ENCODE measurements at places on chromosomes 6 and 20.

- no peak for DNase-seq
Observed at GRCh38 chr6:107246972-107247615, 131.8 kb upstream of the BEND3 start.

DNA sequence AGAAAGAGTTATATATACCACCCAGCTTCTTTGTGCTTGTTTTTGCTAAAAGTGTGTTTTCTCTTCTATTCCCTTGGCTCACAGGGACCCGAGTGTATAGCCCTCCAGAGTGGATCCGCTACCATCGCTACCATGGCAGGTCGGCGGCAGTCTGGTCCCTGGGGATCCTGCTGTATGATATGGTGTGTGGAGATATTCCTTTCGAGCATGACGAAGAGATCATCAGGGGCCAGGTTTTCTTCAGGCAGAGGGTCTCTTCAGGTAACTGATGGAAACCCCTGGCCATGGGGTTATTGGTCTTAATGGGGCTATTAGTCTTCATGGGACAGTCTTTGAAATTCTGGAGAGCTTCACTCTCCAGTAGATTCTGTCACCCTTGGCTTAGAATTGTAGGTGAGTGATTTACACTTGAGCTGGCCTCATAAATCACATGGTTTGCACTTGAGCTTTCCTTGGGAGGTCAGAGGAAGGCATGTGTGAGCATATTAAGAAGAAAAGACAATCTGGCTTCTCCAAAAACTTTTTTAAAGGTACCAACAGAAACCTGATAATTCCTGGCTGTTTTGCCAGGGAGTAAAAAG is 3.0 kb downstream of the PIM1 start:
- no peak for DNase-seq

DNA sequence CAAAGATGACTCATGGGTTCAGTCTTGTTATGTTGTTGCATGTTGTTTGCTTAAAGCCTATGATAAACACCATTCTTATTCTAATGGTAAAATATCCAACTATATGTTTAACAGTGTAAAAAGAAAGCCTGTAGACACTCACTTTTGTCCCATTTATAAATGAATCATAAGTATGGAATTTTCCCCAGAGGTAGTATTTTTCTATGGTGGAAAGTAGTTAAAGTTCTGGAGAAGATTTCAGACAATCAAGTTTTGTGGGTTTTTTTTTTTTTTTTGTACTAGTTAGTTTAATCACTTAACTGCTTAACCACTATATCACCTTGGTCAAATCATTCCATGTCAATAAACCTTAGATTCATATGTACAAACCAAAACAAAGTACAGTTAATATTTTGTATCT is 35.8 kb downstream of the PTCHD4 start:
- no peak for DNase-seq

GRCh38 chr6:168035661-168036545 is 38.4 kb downstream of the KIF25 start:
- peak; percentile 82 for DNase-seq

- DNase-seq = no peak
Observed at GRCh38 chr6:158645064-158646022, 800 bp upstream of the DYNLT1 start.

DNA sequence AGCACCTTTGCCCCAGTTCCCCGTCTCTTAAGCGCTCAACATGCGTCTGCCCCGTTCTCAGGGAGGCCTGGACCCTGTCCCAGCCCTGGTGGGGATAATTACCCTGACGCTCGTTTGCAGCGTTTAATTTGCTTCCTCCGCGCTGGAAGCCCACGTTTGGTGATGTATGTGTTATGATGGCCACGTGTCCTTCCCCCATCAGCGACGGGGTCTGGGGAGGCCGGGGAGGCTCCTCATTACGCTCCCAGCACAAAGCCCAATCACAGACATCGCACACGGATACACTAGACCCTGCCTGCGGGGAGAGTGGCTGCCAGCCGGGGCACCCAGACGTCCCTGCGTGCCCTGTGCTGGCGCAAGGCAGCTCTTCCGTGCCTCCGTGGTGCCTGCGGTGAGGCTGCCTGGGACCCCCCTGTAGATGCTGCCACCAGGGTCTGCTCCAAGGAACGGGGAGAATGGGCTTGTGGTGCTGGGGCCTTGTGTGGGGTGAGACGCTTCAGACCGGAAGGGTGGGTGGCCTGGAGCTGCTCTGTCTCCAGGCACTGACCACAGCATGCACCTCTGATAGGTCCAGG is 10.2 kb upstream of the CHRNA4 start:
- no peak for DNase-seq

DNA sequence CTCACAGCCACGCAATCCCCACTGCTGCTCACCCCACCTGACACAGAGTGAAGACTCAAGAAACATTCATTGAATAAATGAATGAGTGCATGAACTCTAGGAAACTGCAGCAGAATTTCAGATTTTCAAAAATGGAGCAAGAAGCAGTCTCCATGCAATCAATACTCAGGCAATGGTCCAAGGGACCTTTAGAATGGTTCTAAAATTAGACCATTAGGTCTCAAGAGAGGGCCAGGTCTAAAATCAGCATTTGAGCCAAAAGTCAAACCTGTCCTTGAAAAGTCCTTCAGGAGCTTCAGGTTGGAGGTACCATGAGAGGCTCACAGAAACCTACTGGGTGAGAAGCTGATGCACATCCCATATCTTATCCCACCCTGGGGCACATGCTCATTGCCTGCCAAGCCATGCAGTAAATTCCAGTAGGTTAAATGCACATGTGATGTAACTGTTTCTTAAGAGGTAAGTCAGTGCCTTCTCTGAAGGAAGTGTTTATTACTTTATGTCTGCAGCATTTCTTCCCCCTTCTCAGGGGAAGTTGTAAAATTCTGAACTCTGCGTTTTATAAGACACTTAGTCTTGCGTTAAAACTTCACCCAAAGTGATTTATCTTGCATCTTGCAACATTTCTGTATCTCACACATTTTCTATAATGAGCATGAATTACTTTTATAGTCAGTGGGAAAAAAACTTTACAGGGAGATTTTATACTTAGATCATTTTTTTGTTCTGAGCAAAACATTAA is 126.6 kb downstream of the ADAT2 start:
- DNase-seq = no peak

DNA sequence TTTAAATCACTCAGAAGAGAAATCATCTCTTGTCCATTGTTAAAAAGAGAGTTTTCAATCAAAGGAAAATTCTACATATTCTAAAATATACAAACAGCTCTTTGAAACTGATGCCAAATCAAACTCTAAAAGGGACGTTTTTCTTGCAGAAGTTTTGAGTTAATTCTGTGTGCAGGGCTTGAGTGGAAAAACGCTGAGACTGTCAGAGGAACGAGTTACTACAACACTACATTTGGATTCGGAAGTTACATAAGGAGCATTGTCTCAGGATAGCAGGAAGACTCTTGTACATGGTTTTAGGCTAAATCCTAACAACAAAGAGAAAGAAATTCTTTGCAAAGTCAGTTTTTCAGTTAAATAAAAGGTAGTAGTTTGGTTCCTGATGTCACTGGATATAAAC is 155.7 kb upstream of the SUPT3H start:
- DNase-seq = no peak

DNA sequence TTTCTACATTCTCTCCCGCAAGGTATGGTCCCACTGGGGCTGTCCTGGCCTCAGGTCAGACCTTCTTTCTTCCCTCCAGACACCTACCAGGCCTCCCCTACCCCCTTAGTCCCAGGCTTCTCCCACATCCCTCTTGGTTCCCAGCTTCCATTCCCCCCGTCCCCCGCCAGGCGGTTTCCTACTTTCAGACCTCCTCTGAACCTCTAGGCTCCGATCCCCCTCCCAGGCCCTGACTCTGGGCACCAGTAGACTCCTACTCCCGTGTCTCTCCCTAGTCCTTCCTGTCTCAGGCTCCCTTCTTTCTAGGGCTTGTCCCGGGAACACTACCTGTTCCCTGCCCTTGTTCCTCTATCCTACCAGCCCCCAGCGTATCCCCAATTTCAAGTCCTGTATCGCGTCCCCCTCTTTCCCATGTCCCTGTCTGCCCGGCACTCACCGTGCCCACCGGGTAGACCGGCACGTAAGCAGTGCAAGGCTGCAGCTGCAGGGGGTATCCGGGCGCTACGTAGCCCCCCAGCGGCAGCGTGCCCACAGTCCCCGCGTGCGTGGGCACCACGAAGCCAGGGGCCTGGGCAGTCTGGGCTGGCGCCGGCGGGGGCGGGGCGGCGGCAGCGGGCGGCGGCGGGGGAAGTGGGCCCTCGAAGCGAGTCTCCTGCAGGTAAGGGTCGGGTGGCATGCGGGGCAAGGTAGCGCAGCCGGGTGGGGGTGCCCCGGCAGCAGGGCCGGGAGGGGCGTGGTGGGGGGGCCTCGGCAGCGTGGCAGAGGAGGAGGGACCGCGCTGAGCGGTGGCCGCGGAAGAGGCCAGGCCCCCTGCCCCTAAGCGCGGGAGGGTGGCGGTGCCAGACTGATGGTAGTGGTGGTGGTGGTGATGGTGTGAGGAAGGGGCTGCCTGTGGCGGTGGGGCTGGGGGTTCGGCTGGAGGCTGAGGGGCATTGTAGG is 1.5 kb downstream of the PRRT1 start:
- DNase-seq = no peak

DNA sequence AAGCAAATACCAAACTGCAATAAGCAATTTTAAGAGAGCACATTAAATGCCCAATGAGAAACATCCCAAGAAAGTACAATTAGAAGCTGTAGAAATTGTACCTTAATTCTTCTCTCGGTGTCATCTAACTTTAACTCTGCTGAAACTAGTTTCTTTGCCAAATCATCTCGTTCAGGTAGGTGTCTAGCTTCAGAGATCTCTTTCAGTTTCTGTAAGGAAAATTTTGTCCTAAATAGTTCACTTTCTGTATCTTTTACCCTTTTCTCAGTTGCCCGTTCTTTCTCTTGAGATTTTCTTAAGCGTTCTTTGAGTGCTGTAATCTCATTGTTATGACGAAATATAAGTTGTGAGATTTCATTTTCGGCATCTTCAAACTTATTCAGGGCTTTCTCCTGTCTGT is 24.1 kb downstream of the LCA5 start:
- no peak for DNase-seq

DNA sequence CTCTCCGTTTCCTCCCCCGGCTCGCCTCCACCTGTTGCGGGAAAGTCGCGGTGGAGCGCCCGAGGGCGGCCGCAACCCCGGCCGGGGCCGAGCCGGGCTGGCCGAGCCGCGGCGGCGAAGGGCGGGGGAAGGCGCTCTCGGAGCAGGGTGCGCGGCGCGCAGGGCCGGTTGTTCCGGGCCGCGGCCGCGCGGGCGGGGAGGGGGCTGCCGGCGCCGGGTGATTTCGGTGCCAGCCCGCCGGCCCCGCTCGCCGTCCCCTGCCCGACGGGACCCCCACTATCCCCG is 235 bp downstream of the MAP7 start:
- DNase-seq = no peak

DNA sequence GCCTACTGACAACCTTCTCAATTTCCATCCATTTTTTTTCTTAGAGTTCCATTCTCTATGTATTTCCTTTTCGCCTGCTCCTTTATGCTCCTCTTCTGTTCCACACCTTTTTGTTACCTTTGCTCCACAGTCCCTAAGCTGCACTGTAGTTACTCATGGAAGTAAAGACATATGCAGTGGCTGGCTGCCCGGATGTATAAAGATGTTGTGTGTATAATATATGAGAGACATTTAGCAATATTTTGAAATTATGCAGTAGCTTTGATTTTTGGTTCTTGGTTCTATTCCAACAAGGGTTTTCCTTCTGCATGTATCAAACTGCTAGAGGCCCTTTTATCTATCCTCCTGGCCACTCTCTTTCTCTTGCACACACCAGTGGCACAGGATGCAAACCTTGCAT is 234.9 kb downstream of the DOK5 start:
- no peak for DNase-seq

GRCh38 chr6:25670208-25670607 is 18.2 kb downstream of the SCGN start:
- DNase-seq = no peak

DNA sequence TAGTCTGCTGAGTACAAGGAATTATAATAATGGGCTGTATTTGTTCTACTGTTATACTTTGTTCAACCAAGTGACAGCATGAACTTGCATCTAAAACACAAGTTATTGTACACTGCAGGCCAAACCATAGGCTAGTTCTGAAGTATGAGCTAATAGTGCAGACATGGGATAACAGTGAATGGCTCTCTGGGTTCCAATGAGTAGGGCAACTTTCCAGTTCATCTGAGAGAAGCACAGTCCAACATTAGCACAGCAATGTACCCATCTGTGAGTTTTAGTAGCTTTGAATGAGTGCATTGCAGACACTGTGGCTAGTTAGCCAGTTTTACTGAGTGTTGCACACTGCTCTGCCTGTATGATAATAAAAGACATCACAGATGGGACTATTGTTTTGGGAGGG is 56.5 kb upstream of the FUT9 start:
- DNase-seq = peak; percentile 7

- DNase-seq = no peak
Observed at GRCh38 chr6:155314773-155315515, 660 bp upstream of the TFB1M start.

DNA sequence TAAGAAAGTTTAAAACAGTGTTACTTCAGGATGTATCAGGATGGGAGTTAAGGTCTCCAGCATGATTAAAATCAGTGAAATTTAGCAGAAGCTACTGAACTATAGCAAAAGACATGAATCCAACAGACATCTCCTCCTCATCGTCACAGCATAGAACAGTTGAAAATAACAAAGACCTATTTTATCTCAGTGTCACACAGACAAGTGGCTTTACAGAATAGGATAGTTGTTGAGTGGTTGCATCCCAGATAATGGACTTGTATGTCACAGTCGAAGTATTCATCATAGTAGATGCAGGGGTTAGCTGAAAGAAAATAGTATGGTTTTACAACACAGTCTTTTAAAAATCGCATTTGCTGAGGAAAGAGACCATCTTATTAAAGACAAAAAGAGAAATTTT is 31.2 kb downstream of the CRISP1 start:
- no peak for DNase-seq

- no peak for DNase-seq
Observed at GRCh38 chr6:74834967-74835366, 370.9 kb downstream of the COL12A1 start.

DNA sequence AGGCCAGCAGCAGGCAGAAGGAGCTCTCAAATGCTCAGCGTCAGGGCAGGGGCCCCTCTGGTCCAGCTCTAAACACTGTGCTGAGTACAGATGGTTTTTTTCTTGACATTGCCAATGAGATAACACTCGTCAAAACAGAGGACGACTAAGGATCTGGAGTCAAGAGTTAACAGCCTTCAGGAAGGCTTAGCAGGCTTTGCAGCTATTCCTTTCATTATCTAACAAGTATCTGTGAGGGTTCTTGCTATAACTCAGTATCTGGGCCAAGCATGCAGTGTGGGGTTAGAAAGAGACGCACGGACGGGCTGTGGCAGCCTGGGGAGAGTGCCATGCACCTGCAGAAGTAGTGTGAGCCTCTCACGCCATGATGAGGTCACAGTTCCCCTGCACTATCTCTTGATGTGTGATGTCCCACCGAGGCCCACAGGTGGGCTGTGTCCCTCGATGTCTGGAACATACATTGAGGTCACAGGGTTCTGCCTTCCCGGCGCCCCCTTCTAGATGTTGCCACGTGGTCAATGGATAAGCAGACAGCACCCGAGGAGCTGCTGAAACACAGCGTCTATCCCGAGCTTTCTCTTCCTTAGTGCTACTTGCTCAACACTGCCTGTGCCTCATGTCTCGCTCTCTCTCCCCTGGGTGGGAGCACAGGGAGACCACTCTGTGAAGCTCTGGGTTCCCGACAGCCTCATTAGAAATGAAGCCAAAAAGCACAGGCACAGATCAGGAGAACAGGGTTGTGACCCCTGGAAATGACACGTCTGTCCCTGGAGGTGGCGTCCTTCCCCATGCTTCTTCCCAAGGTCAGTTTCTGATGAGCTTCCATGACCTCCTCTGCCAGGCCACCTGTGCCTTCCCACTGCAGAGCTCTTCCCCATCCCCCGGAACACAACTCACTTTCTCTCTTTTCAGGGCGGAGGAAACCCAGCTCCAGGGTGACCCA is 85.5 kb upstream of the RPS6KA2 start:
- DNase-seq = no peak

GRCh38 chr20:45780159-45780558 is 11.5 kb downstream of the WFDC3 start:
- no peak for DNase-seq
